Fibroblast of skin of left biceps (primary cell): ENCODE measurements at places on chromosomes 4 and X.

DNA sequence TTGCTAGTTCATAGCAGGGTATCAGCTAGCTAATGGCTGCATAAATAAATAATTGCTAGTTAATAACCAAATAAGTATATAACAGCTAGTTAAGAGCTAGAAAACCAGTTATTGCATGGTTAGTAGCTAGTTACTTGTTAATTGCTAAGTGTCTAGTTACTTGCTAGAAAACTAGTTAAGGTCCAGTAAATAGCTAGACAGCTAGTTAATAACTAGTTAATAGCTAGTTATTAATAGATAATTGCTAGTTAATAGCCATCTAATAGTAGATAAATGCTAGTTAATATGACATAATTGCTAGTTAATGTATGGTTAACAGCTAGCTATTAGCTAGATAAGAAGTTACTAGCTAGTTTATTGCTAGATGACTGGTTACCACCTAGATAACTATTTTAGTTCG lies 629.9 kb upstream of the CT83 start:
- no peak for DNase-seq

- DNase-seq, result no peak
These were observed 211.5 kb upstream of the GRIA3 start for GRCh38 chrX:122972604-122973003.

GRCh38 chrX:108456971-108457477 lies 17.4 kb downstream of the COL4A5 start:
- no peak for DNase-seq

DNA sequence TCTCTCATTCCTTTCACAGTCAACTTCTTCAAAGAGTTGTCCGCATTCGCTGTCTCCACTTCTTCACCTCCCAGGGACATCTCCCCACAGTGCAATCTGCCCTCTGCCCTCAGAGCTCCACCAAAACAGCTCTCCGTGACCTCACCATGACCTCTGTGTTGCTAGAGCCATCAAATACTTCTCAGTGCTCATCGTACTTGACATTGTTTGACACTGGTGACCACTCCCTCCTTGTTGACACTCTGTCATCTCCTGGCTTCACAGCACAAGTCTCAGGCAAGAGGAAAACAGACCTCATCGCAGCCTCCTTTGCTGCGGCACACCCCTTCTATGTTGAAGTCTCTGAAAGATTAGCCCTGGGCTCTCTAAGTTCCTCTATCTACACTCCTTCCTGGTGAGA lies 90.5 kb upstream of the CCDC160 start:
- no peak for DNase-seq
